ENCODE measurements at places on chromosomes 12 and 14.
A peak's percentile ranks its signal among the peaks of the same experiment; 100 is the strongest.

DNA sequence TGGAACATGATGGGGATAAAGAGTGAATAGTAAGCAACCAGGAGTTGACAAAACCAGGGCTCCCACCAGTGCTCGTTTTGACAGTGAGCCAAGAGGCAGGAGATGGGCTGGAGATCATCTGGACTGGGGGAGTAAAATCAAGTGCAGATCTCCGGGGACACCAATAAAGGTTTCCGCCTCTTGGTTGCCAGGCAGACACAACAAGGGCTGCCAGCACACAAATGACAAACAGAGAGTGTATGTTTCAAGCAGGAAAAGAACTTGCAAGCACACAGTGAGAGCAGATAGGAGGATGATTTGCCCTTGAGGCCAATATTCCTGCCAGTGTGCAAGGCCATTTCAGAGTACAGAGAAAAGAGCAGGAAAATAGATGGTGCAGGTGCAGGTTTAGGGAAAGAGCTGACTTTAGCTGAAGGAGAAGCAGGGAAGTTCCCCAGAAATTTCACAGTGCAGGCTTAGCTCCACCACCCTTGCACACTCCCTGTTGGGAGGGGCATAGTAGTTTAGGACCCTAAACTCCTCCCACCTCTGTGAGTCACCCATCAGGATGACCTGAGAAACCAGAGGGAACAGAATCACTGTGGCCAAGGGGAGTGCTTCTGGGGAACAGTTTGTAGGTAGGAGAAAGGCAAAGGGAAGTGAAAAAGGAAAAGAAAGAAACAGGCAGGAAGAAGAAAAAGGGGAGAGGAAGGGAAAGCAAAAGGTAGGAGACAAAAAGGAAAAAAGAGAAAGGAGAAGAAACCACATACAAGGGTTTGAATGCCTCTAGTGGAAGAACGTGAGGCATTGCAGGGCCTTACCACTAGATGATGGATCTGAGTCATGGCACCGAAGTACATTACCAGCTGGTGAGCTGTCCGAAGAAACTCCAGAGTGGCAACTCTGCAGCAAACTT lies 404.4 kb downstream of the SLC6A15 start:
- DNase-seq, result peak; percentile 68

- no peak for DNase-seq
These were observed 16.1 kb downstream of the NRXN3 start for GRCh38 chr14:78186277-78186676.

GRCh38 chr12:115160271-115161128 lies 476.5 kb upstream of the TBX3 start:
- DNase-seq, result no peak

DNA sequence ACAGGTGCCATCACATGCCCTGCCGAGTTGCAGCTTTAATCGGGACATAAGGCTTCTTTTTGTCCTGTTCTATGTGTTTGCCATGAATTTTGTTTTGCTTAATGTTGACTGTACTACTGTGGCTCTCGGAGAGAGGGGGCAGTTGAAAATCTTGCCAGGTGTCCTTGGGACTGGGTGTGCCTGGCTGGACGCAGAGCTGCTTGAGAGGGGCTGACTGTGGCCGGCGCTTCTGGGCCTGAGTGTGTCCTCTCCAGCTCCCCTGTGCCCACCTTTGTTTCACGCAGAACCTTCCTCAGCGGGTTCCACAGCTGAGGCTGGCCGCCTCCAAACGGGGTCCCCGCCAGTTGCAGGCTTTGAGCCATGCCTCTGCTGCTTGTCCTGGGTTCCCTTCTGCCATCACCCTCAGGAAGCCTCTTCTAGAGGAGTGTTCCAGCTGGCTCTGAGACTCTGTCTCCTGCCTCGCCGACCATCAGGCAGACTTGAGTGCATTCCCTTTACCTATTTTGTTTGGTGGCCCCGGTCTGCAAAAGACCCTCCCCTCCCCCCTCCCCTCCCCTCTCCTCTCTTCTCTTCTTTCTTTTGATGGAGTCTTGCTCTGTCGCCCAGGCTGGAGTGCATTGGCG lies 49.7 kb downstream of the DDX51 start:
- no peak for DNase-seq

GRCh38 chr14:91780452-91780851 lies 48.6 kb upstream of the CATSPERB start:
- DNase-seq, result no peak

- DNase-seq, result no peak
These were observed 20.5 kb downstream of the SLC11A2 start for GRCh38 chr12:51005671-51006070.

DNA sequence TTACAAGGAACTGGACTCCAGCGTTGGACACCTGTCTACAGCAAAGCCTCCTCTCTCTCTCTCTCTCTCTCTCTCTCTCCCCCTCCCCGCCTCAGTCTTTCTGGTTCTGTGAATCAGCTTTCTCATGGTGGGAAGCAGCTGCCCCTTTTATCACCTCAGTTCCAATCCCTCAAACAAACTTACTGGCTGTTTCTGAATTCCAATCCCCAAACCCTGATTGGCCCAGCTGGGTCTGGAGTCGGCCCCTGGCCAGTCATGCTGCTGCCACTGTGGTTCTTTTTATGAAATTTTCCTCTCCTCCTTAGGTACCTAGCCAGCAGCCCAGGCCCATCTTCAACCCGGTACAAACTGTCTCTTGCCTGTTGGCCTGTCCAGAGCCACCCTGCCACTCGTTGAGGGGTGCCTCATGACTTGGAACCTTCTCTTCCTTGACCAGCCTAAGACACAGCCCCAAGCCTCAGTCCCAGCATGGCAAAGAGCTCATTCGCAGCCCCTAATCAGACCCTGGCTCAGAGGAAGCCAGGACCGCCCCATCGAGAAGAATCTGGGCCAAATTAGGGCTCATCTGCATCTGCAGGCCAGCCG lies 9.4 kb upstream of the MORN3 start:
- DNase-seq, result no peak

DNA sequence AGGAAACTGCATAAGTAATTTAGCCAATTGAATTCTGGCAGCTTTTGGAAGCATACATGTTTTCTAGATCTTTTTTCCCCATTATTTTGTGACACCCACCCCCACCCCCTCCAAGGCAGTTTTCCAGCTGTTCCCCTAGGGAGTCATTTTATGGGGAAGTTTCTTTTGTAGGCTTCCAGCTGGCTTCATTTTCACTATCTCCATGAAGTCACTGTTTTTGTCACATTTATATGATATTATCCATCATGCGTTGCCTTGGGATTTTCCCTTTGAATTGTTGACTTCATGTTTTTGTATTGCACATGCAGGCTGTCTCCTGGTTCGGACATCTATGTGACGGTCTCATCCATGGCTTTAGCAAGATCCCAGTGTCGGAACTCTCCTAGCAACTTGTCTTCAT lies 233.6 kb upstream of the RGS6 start:
- no peak for DNase-seq

Data from NCI-H1436 treated with DMSO at 0.1 percent for 48 hours (cell line).